Left ventricle myocardium superior (tissue), 1 donor: ENCODE measurements at places on chromosomes 6 and 20. TPM values are rescaled to one million over a fixed set of nuclear protein-coding genes. Genes with fewer than 3 reads are reported as not detected.

DEFB124 gene
- not detected for total RNA-seq

DNA sequence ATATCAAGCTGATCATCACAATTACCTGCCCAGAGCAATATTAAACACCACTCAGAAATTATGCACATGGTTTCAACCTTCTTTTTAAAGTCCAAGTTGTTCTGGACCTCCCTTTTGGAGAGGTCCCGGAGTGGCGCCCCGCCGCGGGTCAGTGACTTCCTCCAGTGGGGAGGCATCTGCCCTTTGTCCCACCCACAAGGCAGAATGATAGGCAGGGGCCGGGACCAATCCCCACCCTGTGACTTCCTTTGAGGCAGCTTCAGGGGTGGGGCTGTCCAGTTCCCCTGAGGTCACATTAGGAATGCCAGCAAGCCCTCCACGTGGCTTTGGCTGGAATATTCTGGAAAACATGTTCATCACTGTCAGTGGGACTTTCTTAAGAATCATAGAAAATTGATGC is 207.0 kb downstream of the ANKRD60 start:
- peak; percentile 68 for DNase-seq

- no peak for DNase-seq
Measured at GRCh38 chr6:151808371-151809241, 1.1 kb downstream of the ESR1 start.

DNA sequence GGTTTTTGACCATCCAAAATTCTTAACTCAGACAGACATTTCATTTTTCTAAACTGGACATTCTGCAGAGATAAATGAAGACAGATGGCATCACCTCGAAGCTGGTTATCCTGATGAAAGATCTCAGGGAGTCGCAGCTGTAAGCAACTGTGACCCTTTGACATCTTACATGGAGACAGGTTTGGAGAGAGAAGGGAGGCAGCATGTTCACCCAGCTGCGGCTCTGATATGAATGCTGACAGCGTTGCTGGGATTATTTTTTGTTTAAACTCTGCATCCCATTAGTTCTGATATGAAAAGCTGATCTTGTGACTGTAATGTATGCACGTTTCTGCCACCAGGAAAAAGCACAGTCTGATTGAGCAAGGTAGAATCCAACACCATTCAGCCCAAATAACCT is 89.4 kb downstream of the C6orf118 start:
- DNase-seq, result no peak

VIP gene
- total RNA-seq, result 0.42 TPM

GRCh38 chr6:105045526-105045925 is 88.6 kb downstream of the LIN28B start:
- DNase-seq, result no peak

FAM217B gene
- total RNA-seq, result 37.6 TPM

OOEP gene
- 0.45 TPM for total RNA-seq

FOXF2 gene
- total RNA-seq, result not detected

PRPF6 gene
- 50.6 TPM for total RNA-seq

DNA sequence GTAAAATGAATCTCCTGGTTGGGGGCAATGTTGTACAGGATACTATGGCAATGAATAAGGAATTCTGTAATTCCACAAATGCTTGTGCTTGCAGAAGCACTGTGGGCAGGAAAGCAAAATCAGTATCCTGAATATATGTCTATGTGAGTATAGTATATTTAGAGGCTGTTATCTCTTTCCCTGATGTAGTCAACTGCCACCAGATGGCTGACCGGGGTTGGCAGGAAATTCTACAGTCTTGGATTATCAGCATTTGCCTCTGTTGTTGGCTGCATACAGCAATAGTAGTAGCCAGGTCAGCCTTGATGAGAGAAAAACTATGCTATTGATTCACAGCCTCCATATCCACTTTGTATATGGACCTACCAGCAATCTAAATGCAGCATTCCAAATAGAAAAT is 425.1 kb upstream of the JAG1 start:
- DNase-seq, result no peak

DNA sequence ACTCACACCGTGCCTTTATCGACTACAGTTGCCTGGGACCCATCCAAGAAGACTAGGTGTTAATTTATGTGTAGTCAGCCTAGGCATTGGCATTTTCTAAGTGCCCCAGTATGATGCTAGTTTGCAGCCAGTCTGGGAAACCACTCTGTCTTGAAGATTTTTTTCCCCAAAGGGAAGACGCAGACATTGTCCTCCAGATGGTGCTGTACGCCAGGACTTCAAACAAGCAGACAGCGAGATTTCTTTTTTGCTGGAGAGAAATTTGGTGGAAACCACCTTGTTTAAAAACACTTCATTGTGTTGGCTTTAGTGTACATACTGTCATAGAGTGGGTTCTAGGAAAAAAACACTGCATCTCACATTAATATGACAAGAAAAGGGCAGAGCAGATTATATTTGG is 30.0 kb downstream of the ALDH5A1 start:
- no peak for DNase-seq

GRCh38 chr6:33670971-33671743 is 40.3 kb downstream of the UQCC2 start:
- no peak for DNase-seq

DNA sequence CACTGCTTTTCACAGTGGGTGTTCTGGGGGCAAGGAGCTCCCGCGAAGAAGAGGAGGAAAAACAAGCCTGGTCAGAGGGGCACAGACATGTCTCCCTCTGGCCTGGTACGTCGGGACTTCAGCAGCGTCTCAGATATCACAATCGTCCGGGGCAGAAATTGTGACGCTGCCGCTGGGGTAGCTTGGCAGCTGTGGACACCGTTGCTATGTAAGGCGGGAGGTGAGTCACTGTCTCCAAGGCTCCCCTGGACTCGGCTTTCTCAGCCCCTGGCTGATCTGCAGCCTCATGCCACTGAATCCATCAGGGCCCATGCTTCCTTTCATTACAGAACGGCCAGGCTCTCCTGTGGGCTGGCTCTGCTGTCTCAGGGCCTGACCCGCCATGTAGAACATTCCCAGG is 98.7 kb downstream of the SULF2 start:
- no peak for DNase-seq

- no peak for DNase-seq
Measured at GRCh38 chr6:112367628-112368027, 20.5 kb downstream of the RFPL4B start.

CRIP3 gene
- 6.6 TPM for total RNA-seq

ASCC3 gene
- total RNA-seq, result 14.2 TPM

WASF1 gene
- total RNA-seq, result 1.7 TPM

GRCh38 chr6:20467437-20467836 is 65.8 kb downstream of the E2F3 start:
- no peak for DNase-seq

GRCh38 chr6:47321577-47321976 is 11.9 kb upstream of the TNFRSF21 start:
- DNase-seq, result no peak

DNA sequence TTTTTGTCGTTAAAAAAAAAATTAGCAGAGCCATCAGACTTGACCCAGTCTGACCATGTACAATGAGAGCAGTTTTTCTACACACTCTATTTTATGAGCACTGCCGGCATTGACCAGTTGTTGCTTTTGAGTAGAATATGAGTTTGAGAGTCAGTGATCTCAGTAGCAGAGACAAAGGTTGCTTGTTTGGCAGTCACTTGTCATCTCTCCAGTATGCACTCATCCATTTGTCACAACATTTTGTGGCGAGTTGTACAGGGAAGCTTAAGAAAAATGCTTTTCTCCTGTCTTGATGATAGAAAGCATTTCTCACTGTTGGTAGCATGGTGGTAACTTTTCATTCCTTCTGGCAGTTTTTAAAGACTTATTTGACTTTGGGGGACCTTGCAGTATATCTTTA is 159.9 kb downstream of the MMS22L start:
- DNase-seq, result no peak

DNA sequence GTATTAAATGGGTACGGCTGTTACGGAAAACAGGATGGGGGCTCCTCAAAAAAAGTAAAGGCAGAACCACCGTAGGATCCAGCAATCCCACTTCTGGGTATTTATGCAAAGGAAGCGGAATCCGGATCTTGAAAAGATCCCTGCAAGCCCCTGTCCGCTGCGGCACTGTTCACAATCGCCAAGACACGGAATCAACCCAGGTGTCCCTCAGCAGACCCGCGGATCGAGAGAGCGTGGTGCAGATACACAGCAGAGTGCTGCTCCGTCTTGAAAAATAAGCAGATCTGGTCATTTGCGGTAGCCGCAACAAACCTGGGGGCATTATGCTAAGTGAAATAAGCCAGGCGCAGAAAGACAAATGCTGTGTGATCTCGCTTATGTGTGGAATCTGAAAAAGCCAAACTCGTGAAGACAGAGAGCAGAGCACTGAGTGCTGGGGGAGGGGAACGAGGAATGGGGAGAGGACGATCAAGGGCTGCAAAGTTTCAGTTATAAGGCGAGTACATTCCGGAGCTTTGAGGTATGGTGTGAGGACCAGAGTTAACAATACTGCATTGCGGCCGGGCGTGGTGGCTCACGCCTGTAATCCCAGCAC is 41.3 kb downstream of the NTSR1 start:
- DNase-seq, result peak; percentile 6

GRCh38 chr20:41776421-41776820 is 158.2 kb upstream of the CHD6 start:
- no peak for DNase-seq

DNA sequence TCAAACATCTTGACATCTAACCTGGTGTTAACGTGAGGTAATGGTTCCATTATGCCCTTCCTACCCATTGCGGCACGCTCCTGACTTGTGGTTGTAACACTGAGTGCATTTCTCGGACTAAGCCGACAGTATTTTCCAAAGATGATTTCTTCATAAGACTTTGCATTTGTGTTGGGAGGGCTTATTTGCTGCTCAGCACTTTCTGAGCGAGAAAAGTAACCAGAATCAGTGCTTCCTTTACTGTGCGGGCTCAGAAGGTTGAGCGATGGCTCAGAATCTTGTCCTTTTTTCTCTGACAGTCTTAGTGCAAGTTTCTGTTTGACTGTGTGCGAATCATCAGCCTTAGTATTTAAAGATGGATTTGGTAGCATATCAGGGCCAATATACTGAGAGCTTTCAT is 171.7 kb downstream of the HIVEP2 start:
- no peak for DNase-seq

- no peak for DNase-seq
Measured at GRCh38 chr6:111615916-111616612, 10.4 kb upstream of the TRAF3IP2 start.

DNA sequence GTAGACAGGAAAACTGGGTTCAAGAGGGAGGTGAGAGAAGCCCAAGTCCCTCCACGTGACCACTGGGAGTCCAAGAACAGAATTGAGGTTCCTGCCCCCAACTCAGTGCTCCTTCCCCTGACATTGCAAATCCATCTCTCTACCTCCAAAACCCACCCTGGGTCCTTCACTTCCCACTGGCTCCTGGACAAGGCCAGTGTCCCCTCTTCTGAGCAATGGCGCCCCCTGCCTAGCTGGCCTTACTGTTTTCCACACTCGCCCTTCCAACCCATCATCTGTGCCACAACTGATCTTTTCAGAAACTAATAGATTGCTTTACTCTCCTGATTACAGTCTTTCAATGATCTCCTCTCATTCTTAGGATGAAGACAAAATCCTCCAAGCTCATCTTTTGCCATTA is 200.3 kb downstream of the ANKRD60 start:
- DNase-seq, result no peak

DNA sequence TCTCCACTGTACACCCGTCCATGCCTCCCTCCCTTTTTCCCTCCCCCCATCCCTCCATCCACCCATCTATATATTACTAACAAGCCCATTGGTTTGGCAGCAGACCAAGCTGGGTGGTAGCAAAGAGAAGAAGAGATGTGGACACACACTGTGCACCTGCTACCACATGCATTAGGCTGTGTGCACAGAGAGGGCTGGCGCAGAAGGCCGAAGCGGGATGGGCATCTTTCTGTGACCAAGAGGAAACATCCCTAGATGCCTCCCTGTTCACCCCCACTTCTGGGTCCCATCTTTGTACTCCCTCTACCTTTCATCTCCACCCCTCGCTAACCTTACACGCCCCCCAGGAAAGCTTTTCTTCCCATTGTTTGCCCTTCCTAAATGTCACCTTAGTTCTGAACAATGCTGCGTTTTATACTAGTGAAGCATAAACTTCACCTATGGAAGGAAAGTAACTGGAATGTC is 64.9 kb upstream of the AFDN start:
- DNase-seq, result no peak

EPB41L1 gene
- total RNA-seq, result 19.6 TPM

DNA sequence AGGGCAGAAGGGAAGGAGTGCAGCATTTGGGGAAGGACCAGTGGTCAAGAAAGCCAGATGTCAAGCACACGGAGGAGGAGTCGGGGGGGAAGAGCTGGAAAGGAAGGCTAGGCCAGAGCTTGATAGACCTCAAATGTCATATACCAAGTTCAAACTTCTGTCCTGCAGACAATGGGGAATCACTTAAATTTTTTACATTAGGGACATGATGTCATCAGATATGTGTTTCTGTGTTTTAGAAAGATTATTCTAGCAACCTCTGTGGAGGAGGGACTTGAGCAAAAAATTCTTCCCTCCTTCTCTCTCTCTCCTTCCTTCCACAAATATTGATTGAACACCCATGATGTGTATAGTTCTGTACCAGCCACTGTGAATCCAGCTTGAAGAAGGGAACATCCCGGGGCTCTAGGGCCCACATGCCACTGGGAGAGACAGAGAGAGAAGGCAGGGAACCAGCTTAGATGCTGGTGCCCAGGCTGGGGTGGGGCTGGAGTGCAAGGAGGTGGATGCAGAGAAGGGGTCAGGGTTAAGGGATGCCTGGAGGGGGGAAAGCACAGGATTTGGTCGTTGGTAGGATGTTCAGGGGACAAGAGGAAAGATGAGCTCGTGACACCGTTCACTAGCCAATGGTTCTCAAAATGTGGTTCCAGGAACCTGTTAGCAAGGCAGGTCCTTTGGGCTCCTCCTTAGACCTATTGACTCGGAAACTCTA is 19.8 kb upstream of the AAR2 start:
- no peak for DNase-seq

- DNase-seq, result no peak
Measured at GRCh38 chr6:1285956-1286355, 25.9 kb upstream of the FOXQ1 start.

PHACTR1 gene
- 124 TPM for total RNA-seq

B3GALT4 gene
- 6.9 TPM for total RNA-seq

- DNase-seq, result no peak
Measured at GRCh38 chr6:24831771-24832716, 33.3 kb upstream of the ARMH2 start.
